ENCODE measurements at places on chromosomes 7 and 10.

GRCh38 chr10:59582780-59583179 is 126.9 kb downstream of the SLC16A9 start:
- DNase-seq, result no peak

DNA sequence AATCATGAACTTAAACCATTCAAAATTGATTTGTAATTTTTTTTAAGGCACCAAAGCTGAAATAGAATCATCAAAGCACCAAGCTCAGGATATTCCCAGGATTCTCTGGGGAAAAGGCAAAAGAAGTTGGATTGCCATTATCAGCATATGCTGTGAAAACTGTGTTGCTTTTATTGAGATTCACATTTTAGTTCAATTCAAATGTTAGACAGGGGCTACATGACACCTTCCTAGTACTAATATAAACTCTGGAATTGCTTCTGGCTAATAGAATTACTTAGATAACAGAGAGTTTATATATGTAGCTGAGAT is 4.3 kb upstream of the NDST2 start:
- DNase-seq, result no peak

- no peak for DNase-seq
These were observed 270.7 kb downstream of the PRPF18 start for GRCh38 chr10:13857451-13857850.

DNA sequence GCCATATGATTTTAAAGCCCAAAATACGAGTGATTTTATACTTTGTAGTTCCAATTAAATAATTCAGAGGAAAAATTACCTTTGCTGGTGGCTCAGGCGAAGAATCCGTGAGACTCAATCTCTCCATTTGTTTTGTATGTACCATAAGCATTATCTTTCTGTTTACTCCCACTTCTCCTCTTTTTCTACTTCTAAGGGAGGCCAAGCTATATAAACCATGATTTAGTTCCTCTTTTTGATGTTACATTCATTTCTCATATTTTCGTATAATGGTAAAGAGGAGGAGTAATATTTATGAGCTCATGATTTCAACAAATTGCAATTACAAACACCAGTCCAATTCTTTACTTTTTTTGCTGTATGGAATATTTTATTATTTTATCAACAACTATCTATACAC is 50.6 kb upstream of the TES start:
- no peak for DNase-seq

DNA sequence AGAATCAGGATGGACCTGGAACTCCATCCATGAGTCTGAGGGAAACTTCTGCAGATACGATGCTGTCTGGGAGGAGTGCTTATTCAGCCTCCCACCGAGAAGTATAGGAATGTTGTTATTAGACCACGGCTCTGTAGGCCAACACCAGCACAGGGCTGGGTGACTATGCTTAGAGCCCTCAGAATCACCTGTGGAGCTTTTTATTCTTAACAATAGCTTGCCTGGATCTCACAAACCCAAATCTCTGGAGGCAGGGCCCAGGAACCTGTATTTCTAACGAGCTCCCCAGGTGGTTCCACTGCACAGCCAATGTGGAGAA is 55.6 kb upstream of the ARID5B start:
- no peak for DNase-seq

DNA sequence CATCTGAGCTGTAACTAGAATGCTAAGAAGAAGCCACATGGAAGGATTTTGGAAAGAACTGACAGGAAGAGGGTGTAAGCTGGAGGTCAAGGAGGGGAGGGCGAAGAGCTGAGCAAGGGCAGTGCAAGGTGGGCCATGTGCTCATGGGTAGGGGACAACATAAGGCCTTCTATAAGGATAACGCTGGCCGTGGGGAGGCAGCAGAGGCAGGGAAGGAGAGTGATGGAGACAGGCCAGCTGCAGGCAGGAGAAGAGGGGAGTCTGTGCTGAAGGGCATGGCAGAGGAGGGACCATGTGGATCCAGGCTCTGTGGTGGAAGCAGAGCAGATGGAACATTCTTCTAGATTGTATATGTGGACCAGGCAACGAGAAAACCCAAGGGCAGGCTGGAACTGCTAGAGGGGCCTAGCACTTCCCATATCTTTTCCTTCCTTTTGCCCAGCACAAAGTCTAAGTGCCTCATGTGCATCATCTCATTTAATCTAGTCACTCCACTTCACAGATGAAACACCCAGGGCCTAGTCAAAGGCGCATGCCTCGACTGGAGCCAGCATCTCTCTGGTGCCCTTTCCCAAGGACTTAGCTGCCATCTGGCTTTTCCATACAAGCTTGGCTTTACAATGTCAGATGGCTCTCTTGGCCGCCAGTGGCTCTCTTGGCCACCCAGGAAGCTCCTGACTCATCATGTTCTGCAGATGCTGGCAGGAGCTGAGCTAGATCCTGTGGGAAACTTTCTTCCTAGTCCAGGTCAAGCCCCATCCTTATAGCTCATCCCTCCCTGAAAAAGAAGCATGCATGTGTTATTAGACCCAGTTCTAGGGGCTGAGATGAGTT is 6.6 kb downstream of the LRRC18 start:
- no peak for DNase-seq

DNA sequence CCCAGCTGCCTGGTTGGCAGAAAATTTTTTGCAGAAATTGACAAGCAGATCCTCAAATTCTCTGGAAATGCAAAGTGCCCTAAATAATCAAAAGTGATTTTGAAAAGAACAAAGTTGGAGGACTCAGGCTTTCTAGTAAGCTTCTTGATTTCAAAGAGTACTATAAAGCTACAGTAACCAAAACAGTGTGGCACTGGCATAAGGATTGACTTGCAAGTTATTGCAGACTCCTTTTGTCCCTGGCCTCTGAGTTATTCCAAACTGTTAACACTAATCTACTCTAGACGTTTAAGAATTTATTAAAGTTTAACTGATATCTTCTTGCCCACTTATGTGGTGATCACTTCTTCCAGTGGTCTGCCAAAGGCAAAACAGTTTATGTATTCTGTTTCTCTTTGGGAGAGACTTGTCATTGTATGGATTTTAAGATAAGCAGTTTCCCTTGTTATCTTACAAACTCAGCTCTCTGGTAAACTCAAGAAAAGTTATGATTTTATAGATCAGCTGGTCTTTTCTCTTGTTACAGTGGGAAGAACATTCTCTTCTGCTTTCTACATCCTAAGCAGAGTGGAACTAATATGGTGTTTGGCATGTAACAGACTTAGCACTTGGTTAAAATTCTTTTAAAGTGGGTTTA is 41.4 kb downstream of the LOXL4 start:
- no peak for DNase-seq

Measured in CD4-positive, alpha-beta T cell treated with Interleukin-12 subunit alpha and Interleukin-12 subunit beta, for 1 hour (primary cell).